ENCODE measurements at places on chromosomes 5 and 9.

DNA sequence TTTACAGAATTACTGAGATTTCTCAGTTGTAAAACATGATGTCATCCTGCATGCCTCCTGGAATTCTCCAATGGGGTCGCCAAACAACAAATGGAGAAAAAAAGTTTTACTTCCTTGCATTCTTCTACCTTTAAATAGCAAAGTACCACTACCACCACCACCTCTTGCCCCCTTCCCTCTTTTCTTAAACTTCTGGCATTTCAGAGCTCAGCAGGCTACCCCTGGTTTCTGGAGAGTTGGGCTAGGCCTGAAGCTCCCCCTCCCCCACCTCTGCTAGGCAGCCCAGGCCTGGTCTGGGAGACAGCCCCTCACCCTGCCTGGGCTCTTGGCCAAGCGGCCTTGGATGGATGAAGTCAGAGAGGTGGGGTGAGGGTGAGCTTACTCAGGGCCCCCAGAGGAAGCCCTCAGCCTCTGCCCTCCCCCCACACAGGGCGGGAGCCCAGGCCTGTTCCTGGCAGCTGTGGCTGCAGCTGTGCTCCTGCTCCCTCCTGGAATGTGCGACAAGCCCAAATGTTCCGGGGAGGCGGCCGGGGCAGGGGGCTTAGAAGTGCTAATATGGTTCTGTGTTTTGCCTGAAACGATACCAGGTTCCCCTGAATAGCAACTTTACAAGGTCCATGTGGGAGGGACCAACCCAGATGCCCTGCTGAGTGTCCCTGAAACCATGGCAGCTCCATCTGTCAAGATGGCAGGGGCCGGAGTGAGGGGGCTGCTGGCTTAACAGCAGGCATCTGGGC lies 6.0 kb upstream of the CCIN start:
- no peak for DNase-seq

DNA sequence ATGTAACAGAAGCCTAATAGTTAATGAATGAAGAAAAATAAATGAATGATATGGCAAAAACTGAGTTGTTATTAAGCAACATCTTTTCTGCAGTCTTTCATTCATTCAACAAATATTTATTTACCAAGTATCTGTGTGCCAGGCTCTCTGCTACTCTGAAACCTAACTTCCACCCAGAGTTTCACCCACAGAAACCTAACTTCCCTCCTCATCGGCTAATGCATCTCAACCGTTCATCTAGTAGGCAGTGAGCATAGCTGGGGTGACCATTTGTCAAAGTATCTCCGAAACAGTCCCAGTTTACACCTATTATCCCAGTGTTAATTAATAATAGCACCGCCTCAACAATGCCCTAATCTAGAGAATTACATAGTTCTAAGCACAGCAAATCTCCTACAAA lies 1.5 kb downstream of the TTC39B start:
- DNase-seq: no peak

- DNase-seq: no peak
Measured at GRCh38 chr5:78574731-78575161, 73.8 kb downstream of the LHFPL2 start.

DNA sequence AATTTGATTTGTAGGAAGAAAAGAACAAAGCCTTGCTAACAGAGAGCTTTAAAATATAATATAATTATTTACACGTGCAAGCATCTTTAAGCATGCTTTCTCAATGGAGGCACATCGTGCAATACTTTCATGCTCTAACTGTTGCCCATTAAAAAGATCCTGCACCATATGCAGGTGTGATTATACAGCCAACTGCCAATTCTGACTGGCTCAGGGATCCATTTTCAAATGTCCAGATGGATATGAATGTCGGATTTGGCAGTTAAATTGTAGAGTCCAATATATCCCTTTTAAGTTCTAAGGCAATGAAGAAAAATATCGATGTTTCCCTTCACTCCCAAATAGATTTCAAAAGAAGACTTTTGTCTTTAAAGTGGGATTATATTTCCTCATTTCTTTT lies 416.4 kb upstream of the CD180 start:
- DNase-seq: no peak

DNA sequence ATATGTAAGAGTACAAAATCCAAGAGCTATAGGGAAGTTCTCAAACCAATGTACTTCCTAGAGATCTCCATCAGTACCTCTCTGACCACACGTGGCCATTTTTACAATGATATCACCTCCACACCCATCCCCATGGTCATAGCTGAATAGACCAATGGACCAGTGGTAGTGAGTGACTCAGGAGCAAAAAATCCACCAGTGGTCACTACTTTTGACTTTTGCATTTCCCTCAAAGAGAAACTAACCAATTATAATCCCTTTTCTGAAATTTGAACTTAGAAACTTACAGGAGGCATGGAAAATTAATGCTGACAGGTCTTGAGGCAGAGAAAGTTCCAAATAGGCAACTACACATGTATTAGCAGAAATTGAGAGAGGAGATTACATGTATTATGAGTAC lies 238.4 kb downstream of the TRPM3 start:
- no peak for DNase-seq

All from NCI-H1436 (cell line).